Esophagus squamous epithelium (tissue), 5 donors: ENCODE measurements at places on chromosomes 12 and 14. TPM values are rescaled to one million over a fixed set of nuclear protein-coding genes. Genes with fewer than 3 reads are reported as not detected.

DNA sequence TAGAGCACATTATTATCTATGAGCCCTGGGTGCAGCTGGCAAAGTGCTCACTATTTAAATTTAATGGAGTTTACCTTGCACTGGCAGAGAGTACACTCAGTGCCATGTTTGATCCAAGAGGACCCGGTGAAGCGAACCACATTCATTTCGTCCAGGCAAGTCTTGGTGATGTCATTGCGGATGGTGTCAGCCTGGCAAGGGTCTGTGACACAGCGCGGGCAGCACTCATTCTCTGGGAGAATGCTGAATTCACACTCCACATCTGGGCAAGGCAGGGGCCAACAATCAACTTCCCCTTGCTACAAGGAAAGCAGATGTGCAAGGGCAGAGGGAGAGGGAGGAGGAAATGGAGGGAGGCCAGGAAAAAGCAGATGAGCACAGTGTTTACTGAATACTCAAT, 356.2 kb downstream of the NELL2 start:
- H3K27ac ChIP-seq = no peak overlapping the region
- no peak for DNase-seq
- no peak overlapping the region for H3K4me3 ChIP-seq

- no peak for DNase-seq
- H3K27me3 ChIP-seq = no peaks in the 10 kb centered on the region
- no peak overlapping the region for H3K27ac ChIP-seq
Observed at GRCh38 chr12:80702889-80703805, 4.3 kb upstream of the MYF6 start.

- no peak for DNase-seq
- no peaks in the 10 kb centered on the region for H3K36me3 ChIP-seq
- no peaks in the 10 kb centered on the region for H3K27me3 ChIP-seq
- H3K4me1 ChIP-seq = peaks cover 34% of the 10 kb centered on the region
- no peak overlapping the region for H3K27ac ChIP-seq
- H3K4me3 ChIP-seq = no peak overlapping the region
Observed at GRCh38 chr12:24488091-24488596, 460.8 kb downstream of the BCAT1 start.

GRCh38 chr14:102015771-102016170, 51.4 kb downstream of the DYNC1H1 start:
- no peaks in the 10 kb centered on the region for H3K4me1 ChIP-seq
- H3K4me3 ChIP-seq = no peak overlapping the region
- H3K27me3 ChIP-seq = no peaks in the 10 kb centered on the region
- no peak for DNase-seq
- peaks cover 84% of the 10 kb centered on the region for H3K36me3 ChIP-seq

DNA sequence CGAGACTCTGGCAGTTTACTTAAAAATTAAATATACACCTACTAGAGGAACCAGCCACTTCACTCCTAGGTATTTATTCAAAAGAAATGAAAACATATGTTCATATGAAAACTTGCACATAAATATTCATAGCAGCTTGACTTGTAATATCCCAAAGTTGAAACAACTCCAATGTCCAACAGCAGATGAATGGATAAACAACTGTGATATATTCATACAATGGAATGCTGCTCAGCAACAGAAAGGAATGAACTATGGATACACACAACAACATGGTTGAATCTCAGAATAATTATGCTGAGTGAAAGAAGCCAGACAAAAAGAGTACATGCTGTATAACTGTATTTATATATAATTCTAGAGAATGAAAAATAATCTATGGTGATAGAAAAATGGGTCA, 53.4 kb upstream of the DACT1 start:
- no peak for DNase-seq
- H3K27me3 ChIP-seq = no peaks in the 10 kb centered on the region
- no peaks in the 10 kb centered on the region for H3K36me3 ChIP-seq
- H3K27ac ChIP-seq = no peak overlapping the region
- H3K4me1 ChIP-seq = no peaks in the 10 kb centered on the region

DNA sequence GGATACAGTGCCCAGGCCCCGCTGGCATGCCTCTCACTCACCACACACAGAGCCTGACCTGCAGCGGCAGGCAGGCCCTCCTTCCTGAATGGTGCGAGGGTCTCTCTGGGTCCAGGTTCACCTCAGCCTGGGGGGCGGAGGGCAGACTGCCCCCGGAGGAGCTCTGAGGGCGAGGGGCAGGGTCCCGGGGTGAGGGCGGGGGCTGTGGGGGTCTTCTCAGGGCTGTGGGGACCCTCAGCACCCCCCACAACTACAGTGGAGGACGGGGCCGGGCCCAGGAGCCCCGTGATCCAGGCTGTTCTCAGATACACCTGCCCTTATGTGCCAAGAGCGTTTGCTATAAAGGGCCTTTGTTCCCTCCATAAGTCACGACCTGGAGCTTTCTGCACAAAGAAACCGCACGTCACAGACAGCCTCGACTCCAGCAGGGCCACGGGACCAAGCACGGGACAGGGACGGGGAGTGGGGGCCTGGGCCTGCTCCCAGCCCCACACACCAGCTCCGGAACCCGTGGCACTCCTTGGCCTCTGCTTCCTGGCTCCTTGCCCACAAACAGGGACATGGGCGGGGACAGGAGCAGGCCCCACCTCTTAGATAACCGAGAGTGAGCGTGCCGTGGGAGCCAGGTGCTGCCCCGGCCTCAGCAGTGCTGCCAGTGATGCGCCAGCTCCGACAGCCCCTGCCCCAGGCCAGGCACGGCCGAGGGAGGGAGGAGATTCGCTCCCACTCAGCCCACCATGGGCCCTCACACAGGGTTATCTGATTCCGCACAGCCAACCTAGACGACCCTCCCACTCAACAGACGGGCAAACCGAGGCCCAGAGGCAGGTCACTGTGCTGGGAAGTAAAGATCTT, 101.9 kb downstream of the RFLNA start:
- DNase-seq = no peak
- H3K27ac ChIP-seq = no peak overlapping the region
- peaks cover 84% of the 10 kb centered on the region for H3K4me1 ChIP-seq
- H3K36me3 ChIP-seq = peaks cover 9% of the 10 kb centered on the region
- H3K4me3 ChIP-seq = no peak overlapping the region

DNA sequence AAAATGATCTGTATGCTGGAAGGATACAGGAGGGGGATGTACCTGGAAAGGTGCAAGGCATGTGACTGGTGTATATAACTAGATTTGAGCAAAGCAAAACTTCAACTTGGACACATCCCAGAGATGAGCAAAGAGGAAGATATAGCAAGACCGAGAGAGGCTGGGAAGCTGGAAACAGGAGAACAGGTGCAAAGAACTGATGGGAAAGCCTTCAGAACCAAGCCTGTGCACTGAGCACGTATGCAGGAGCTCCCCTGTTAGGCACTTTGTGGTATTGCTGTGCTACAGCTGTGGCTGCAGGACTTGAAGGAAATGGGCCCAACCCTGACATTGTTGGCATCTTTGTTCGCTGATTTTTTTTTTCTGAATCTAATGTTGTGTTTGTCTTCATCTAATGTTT, 120.7 kb upstream of the PWP1 start:
- H3K27me3 ChIP-seq = no peaks in the 10 kb centered on the region
- H3K27ac ChIP-seq = no peak overlapping the region
- DNase-seq = no peak
- no peak overlapping the region for H3K4me3 ChIP-seq

GRCh38 chr14:58797010-58797429, 159.3 kb downstream of the DACT1 start:
- no peak overlapping the region for H3K4me3 ChIP-seq
- H3K27ac ChIP-seq = no peak overlapping the region
- no peaks in the 10 kb centered on the region for H3K27me3 ChIP-seq
- no peak for DNase-seq
- no peaks in the 10 kb centered on the region for H3K36me3 ChIP-seq

- H3K36me3 ChIP-seq = no peaks in the 10 kb centered on the region
- H3K27ac ChIP-seq = no peak overlapping the region
- peaks cover 20% of the 10 kb centered on the region for H3K4me1 ChIP-seq
- H3K4me3 ChIP-seq = no peak overlapping the region
- DNase-seq = no peak
Observed at GRCh38 chr12:64797156-64797555, 27.3 kb upstream of the TBC1D30 start.

- DNase-seq = no peak
- H3K4me1 ChIP-seq = no peaks in the 10 kb centered on the region
- no peak overlapping the region for H3K27ac ChIP-seq
- no peak overlapping the region for H3K4me3 ChIP-seq
Observed at GRCh38 chr12:52984136-52984535, 22.1 kb upstream of the EIF4B start.

DNA sequence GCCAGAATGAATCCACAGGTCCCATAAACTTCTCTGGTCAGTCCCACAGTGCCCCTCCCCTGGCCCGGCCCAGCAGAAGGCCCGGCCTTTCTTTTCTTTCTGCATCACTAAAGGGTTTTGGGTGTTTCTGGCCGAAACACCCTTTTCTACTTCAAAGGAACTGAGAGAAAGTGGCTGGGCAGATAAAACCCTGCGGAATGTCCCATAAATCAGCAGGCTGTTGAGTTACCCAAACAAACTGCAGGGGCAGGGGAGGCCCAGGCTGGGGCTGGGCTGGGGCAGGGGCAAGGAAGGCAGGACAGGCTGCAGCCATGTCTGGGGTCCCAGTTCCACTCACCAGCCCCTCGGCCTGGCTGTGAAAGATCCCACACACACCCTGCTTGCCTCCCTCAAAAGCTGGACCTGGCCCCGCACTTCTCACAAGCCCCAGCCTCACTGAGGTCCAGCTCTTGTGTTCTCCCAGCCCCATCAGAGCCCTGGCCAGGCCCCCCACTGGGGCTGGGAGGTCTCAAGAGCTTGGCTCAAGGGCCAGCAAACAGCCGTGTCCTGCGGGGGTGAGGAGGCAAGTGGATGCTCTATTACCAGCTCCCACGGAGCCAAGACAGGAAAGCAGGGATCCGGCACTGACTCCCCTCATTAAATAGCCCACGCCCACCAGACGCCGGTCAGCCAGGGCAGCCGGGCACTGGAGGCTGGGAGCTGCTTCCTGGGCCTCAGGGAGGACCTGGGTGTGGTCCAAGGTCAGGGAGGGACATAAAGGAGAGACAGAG, 41.9 kb downstream of the CCNK start:
- peaks cover 21% of the 10 kb centered on the region for H3K4me1 ChIP-seq
- H3K36me3 ChIP-seq = no peaks in the 10 kb centered on the region
- H3K27ac ChIP-seq = peak overlapping the region; percentile 68
- H3K4me3 ChIP-seq = no peak overlapping the region
- no peak for DNase-seq

- no peak overlapping the region for H3K4me3 ChIP-seq
- no peak for DNase-seq
- H3K27me3 ChIP-seq = no peaks in the 10 kb centered on the region
- H3K36me3 ChIP-seq = no peaks in the 10 kb centered on the region
- H3K27ac ChIP-seq = no peak overlapping the region
- no peaks in the 10 kb centered on the region for H3K4me1 ChIP-seq
Observed at GRCh38 chr12:88227263-88227662, 85.2 kb downstream of the TMTC3 start.

- no peaks in the 10 kb centered on the region for H3K36me3 ChIP-seq
- no peak for DNase-seq
- no peak overlapping the region for H3K4me3 ChIP-seq
- no peaks in the 10 kb centered on the region for H3K4me1 ChIP-seq
- peaks cover 6% of the 10 kb centered on the region for H3K27me3 ChIP-seq
Observed at GRCh38 chr12:106919910-106920544, 35.7 kb upstream of the TMEM263 start.

DNA sequence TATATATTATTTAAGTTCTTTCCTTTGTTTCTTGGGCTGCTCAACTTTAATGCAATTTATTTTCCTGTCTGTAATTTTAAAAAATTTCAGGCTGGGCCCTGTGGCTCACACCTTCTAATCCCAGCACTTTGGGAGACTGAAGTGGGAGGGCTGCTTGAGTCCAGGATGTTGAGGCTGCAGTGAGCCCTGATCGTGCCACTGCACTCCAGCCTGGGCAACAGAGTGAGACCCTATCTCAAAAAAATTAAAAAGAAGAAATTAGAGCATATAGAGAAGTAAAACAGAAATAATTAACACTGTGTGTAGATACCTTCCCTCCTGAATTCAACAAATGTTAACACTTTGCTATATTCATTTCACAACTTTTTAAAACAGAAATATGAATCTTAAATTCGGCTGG, 74.2 kb downstream of the DENND5B start:
- no peaks in the 10 kb centered on the region for H3K27me3 ChIP-seq
- H3K36me3 ChIP-seq = no peaks in the 10 kb centered on the region
- H3K4me1 ChIP-seq = peaks cover 10% of the 10 kb centered on the region

GRCh38 chr12:53722450-53723041, 4.7 kb downstream of the CALCOCO1 start:
- no peaks in the 10 kb centered on the region for H3K27me3 ChIP-seq
- DNase-seq = no peak
- H3K36me3 ChIP-seq = peaks cover 14% of the 10 kb centered on the region

GRCh38 chr12:32272465-32272864, 126.9 kb upstream of the FGD4 start:
- no peak for DNase-seq
- H3K4me1 ChIP-seq = no peaks in the 10 kb centered on the region
- H3K27ac ChIP-seq = no peak overlapping the region
- no peak overlapping the region for H3K4me3 ChIP-seq
- no peaks in the 10 kb centered on the region for H3K36me3 ChIP-seq

DNA sequence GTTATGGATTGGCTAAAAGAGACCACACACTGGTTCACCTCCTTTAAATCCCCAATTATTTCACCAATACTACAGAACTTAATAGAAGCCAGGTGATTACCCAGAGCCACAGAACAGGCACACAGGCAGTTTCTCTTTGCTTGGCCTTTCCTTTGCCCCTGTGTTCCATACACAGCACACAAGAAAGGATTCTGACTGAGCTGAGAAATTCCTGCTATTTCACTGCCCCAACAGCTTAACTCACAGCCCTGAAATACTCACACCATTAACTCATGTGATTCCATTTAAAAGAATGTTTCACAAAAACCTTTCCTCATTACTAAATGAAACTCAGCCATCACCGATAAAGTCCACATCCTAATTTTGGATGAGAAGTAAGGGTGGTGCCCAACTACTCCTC, 133.6 kb downstream of the MED13L start:
- H3K4me3 ChIP-seq = no peak overlapping the region
- H3K27me3 ChIP-seq = no peaks in the 10 kb centered on the region
- peak overlapping the region; percentile 18 for H3K27ac ChIP-seq
- no peak for DNase-seq
- no peaks in the 10 kb centered on the region for H3K36me3 ChIP-seq
- peaks cover 32% of the 10 kb centered on the region for H3K4me1 ChIP-seq

DNA sequence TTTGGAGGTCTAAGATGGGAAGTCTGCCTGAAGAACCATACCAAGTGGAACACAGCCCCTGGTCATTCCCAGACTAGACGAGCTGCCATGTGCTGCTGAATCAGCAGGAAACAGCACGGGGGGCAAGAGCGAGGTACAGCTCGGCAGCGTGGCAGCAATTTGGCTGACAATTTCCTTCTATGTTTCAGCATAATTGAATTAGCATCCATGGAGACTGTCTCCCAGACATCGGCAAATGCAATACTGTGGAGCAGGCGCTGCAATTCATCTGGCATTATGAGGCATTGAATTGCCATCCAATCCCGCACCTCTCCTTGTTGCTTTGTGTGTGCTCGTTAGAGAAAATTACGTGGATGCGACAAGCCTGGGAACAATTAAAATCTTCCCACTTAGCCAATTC, 46.0 kb upstream of the CCDC60 start:
- DNase-seq = no peak
- no peak overlapping the region for H3K4me3 ChIP-seq
- no peak overlapping the region for H3K27ac ChIP-seq
- H3K27me3 ChIP-seq = no peaks in the 10 kb centered on the region

The SRRM4 gene
- not detected for total RNA-seq

The RND1 gene
- total RNA-seq = 0.57 TPM

The REC8 gene
- total RNA-seq = 3.3 TPM

The SDS gene
- 0.76 TPM for total RNA-seq

The NGB gene
- total RNA-seq = not detected

The FGD4 gene
- 20.9 TPM for total RNA-seq
